ENCODE measurements at places on chromosomes 5 and 9.

DNA sequence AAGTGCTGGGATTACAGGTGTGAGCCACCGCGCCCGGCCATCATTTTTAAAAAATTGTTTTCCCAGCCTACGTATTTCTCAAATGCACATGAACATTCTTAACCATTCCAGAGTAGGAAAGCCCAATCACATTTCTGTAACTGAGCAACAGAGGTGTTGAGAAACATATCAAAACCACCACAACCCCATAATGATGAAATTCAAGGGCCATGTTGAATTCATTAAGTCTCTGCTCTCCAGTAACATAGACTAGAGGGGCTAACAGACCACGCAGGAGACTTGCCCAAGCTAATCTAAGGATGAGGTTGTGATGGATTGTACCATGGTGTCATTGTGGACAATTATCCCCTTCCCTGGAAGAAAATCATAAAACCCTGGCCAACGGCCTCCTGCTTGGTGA lies 52.9 kb downstream of the MYO10 start:
- no peak for DNase-seq

GRCh38 chr9:73216100-73216499 lies 64.4 kb downstream of the ANXA1 start:
- DNase-seq: no peak

- DNase-seq: no peak
Observed at GRCh38 chr5:44845777-44846176, 37.0 kb downstream of the MRPS30 start.

DNA sequence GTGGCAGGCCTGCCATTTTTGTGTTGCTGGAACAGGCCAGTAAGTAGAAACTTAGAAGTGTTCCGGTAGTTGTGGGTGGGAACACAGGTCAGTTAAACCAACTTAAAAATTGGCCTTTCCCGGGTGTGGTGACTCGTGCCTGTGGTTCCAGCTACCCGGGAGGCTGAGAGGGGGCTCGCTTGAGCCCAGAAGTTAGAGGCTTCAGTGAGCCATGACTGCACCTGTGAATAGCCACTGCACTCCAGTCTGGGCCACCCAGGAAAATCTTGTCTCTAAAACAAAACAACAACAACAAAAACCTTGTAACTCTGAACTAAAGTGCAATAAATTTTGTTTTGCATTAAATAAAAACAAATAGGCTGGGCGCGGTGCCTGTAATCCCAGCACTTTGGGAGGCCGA lies 1.4 kb upstream of the NHP2 start:
- no peak for DNase-seq

- DNase-seq: no peak
Observed at GRCh38 chr9:78437296-78437695, 140.4 kb downstream of the PSAT1 start.

GRCh38 chr5:149886692-149887470 lies 57.7 kb downstream of the PDE6A start:
- DNase-seq: no peak

DNA sequence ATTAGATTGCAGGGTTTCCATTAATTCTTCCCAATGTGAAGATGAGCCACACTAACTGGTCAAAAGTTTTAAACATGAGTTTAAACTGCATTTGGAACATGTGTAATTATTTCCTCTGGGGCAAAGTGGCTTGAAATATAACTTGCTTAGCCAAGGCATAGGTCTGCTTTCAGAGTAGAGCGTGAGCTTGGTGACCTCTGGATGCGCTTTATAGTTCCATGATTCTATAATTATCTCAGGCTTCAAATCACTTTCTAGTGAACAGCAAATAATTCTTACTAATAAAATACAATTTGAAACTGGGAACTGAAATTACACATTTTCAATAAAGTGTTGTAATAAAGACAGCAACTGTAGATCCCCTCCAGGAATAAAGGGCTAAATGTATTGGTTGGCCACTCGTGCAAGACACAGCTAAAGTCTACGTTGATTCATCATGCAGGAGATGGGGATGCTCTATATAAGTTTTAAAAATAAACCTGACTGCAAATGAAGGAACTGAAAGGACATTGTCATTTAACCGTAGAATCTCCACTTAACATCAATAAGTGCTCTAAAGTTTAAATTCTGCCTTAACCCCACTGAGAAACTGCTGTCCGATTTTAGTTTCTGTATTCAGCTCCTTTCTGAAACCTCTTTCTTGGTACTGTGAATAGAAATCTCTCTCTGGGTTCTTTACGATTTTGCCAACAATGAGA lies 460.0 kb downstream of the PSAT1 start:
- no peak for DNase-seq

- no peak for DNase-seq
Observed at GRCh38 chr9:94076557-94076956, 7.7 kb upstream of the PTPDC1 start.

DNA sequence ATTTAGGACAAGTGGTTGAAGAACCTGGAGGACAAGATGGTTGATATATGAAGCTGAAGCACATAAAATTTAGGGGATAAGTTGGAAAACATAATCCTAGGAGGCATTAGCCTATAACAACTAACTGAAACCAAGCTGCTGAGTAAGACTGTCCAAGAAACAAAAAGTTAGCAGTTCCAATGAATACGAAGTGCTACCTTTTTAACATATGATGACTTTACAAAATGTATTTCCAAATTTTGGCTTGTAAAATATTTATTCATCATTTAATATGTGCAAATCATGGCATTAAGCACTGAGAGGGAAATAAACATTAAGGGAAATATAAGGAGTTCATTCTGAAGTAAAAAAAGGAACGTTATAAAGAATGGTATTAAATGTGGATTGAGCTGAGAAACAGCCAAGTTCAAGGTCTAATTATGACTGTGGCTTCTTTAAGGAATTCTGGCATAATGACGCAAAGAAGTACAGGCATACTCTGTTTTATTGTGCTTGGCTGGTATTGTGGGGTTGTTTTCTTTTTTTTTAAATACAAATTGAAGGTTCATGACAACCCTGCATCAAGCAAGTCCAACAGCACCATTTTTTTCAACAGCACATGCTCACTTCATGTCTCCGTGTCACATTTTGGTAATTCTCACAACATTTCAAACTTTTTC lies 7.7 kb downstream of the RAPGEF6 start:
- DNase-seq: no peak

- DNase-seq: no peak
Observed at GRCh38 chr5:83672646-83673045, 48.0 kb downstream of the HAPLN1 start.

All from pancreas (tissue), 10 donors.